ENCODE measurements at places on chromosomes 5 and 9.

DNA sequence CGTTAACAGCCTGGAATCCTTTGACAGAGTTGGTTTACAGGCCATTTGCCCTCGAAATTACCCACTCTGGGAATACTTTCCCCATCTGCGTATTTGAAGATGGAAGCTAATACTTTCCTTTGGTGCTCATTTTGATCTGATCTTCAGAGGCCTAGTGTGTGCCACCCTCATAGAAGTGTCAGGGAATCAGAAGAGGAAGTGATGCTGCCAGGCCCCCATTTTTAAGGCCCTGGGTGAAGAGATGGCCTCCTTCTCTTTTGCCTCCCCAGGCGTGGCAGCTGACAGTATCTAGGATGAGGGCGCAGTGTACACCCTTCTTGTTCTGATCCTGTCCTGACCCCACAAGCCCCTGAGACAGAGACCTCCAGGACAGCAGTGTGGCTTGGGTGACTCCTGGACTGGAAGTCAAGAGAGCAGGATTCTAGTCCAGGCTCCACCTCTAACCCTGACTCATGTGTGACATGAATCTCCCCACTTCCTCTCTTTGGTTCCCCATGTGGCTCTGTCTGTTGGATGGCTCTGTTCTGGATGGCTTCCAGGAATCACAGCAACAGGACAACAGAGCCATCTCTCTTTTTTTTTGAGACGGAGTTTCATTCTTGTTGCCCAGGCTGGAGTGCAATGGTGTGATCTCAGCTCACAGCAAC lies 27.8 kb downstream of the CSF1R start:
- DNase-seq: no peak

DNA sequence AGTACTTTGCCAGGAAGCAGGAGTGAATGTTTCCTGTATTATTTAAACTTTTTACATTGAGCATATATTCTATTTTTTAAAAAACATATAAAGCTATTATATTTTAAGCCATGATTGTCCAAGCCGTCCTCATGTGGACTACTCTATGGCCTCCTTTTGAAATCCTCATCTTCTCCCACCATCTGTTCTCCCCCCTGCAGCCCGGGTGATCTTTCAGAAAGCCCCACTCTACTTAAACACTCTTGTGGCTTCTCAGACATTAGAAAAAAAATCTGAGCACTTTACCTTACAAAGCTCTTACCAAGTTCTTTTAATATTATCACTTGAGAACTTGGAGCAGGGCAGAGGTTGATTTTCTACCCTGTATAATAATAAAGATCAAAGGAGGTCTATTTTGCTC lies 95.4 kb downstream of the CAVIN4 start:
- no peak for DNase-seq

DNA sequence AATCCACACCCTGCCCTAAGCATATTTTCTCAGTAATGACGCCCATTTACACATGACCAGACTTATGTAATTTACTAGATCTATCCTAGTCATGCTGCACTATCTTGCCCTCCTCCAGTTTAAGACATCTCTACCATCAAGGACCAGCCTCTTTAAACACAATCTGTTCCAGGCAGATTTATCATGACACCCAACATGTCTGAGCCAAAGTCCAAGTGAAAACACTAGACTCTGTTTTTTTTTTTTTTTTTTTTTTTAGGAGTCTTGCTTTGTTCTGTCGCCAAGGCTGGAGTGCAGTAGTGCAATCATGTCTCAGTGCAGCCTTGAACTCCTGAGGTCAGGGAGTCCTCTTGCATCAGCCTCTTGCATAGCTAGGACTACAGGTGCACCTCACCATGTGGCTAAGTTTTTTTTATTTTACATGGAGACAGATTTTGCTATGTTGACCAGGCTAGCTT lies 354.6 kb downstream of the ARRDC3 start:
- no peak for DNase-seq

- peak; percentile 79 for DNase-seq
Observed at GRCh38 chr5:151742870-151743294, 15.5 kb downstream of the ATOX1 start.

- no peak for DNase-seq
Observed at GRCh38 chr9:94980947-94981722, 254.6 kb downstream of the AOPEP start.

- no peak for DNase-seq
Observed at GRCh38 chr9:113368982-113369854, 7.6 kb downstream of the HDHD3 start.

GRCh38 chr5:5602554-5602953 lies 180.1 kb downstream of the ICE1 start:
- no peak for DNase-seq

GRCh38 chr5:6759983-6760382 lies 46.8 kb downstream of the TENT4A start:
- DNase-seq: no peak

GRCh38 chr9:14372437-14373335 lies 58.7 kb upstream of the NFIB start:
- DNase-seq: peak; percentile 81
